ENCODE measurements at places on chromosomes 1 and 21. TPM values are rescaled to one million over a fixed set of nuclear protein-coding genes. Genes with fewer than 3 reads are reported as not detected.

PLA2G2D gene
- not detected for total RNA-seq

ZMYND12 gene
- total RNA-seq = 0.63 TPM

NBPF19 gene
- 25.4 TPM for total RNA-seq

UBL4B gene
- not detected for total RNA-seq

CD5L gene
- not detected for total RNA-seq

GRCh38 chr21:45454926-45455673 lies 50.1 kb downstream of the COL18A1 start:
- no peaks in the 10 kb centered on the region for H3K27me3 ChIP-seq
- H3K36me3 ChIP-seq = no peaks in the 10 kb centered on the region
- H3K4me1 ChIP-seq = peaks cover 4% of the 10 kb centered on the region

DNA sequence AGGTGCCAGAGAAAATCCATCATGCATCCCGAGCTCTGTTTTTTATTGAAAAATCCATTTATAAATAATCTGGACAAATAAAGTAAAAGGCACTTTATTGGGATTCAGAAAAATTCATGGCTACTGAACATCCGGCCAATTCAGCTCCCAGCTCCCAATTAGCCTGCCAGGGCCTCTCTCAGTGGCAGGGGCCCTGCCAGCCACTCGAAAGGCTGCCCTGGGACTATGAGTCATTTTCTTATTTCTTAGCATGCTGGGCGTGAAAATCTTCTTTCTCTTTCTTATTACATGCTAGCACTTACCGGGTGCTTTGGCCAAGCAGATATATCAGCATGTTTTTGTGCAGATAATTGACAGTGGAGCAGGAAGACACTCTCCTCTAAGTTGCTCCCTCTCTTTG lies 283.3 kb downstream of the CAMTA1 start:
- H3K4me1 ChIP-seq = no peaks in the 10 kb centered on the region
- no peak overlapping the region for H3K27ac ChIP-seq
- peaks cover 7% of the 10 kb centered on the region for H3K27me3 ChIP-seq
- no peak overlapping the region for H3K4me3 ChIP-seq

DNA sequence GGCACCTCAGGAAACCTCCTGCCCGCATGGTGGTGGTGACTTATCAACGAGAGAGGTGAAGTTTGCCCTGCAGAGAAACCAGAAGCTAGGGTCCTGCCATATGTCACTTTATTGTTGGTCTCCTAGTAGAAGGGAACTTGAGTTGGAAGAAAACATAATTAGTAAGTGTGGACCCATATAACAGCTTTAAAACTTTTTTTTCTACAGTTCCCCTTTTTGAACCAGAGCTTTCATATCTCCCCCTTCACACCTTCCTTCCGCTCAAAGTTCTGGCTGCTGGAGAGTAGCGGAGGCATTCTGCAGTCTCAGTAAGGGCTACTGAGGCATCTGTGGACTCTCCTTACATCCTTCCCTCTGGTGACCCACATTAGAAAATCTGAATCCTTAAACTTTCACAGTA lies 48.9 kb downstream of the PHC2 start:
- H3K4me3 ChIP-seq = no peak overlapping the region
- no peak for DNase-seq
- no peaks in the 10 kb centered on the region for H3K36me3 ChIP-seq
- H3K27me3 ChIP-seq = peaks cover 43% of the 10 kb centered on the region

GRCh38 chr1:64323882-64324281 lies 120.5 kb downstream of the UBE2U start:
- H3K27ac ChIP-seq = no peak overlapping the region
- H3K4me3 ChIP-seq = no peak overlapping the region
- H3K27me3 ChIP-seq = no peaks in the 10 kb centered on the region
- no peaks in the 10 kb centered on the region for H3K4me1 ChIP-seq

DNA sequence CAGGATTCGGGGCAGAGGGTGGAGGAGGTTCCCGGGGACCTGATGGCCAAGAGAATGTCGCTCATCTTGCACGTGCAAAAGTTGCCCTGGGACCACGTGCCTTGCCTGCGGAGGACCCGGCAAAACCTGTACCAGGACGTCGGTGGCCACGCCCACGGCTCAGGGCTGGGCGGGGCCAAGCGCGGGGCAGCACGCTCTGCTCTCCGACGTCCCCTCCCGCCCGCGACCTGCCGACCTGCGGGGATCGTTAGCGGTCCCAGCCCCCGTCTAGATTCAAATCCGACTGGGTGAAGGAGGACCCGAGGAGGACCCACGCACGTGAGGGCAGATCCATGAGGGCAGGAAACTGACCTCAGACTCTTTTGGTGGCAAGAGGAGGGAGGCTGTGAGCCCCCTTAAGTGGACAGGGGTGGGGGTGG lies at the start of gene C1orf167:
TSS of gene C1orf167 (plus strand) at position 206 of the 419 bp plus-strand sequence. CDS start 2,208 bp downstream, outside the sequence.
- no peak within 1 kb of the TSS for H3K4me3 ChIP-seq
- H3K27ac ChIP-seq = no peak within 1 kb of the TSS
- H3K36me3 ChIP-seq = no peaks in the 10 kb centered on the region

- no peak overlapping the region for H3K4me3 ChIP-seq
- peaks cover 9% of the 10 kb centered on the region for H3K36me3 ChIP-seq
- peak overlapping the region; percentile 30 for H3K27ac ChIP-seq
- DNase-seq = no peak
- no peaks in the 10 kb centered on the region for H3K27me3 ChIP-seq
Measured at GRCh38 chr1:61781151-61781550, 38.9 kb downstream of the PATJ start.

GRCh38 chr1:153598309-153599172 lies 14.4 kb downstream of the S100A16 start:
- no peaks in the 10 kb centered on the region for H3K36me3 ChIP-seq
- peaks cover 3% of the 10 kb centered on the region for H3K27me3 ChIP-seq
- peak; percentile 55 for DNase-seq
- H3K27ac ChIP-seq = peak overlapping the region; percentile 71
- no peak overlapping the region for H3K4me3 ChIP-seq

All from activated CD8-positive, alpha-beta T cell treated with anti-CD3 and anti-CD28 coated beads, Interleukin-2, amount 10 ng/mL, durations not matched to agents 7 days and 5 days (primary cell).